Panc1 (cell line): ENCODE measurements at places on chromosomes 12 and 14.

DNA sequence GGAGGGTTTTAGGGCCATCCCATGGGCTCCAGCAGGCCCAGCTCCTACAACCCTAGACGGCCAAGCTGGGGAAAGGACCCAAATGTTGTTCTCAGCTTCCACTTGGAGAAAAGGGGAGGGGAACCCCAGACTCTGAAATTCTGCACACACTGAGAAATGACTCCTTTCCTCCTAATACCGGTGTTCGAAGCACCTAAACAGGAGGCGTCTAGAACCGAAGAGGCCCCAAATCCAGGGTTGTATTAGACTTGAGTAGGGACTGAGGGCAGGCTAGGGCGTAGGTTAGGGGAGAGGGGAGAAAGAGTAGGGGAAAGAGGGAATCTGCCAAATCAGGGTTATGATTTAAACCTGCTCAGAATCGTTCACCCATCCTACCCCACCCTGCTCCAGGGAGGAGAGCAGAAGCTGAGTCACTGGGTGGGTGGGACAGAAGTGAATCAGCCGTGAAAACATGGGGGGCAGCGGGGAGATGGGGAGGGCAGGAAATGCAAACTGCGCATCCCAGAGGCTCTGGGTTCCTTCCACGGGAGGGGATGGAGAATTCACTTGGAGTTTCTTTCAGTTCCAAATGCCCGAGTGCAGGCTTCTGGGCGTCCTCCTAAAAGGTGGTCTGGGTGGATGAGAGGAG lies 1.0 kb downstream of the IGFBP6 start:
- no peak for DNase-seq

DNA sequence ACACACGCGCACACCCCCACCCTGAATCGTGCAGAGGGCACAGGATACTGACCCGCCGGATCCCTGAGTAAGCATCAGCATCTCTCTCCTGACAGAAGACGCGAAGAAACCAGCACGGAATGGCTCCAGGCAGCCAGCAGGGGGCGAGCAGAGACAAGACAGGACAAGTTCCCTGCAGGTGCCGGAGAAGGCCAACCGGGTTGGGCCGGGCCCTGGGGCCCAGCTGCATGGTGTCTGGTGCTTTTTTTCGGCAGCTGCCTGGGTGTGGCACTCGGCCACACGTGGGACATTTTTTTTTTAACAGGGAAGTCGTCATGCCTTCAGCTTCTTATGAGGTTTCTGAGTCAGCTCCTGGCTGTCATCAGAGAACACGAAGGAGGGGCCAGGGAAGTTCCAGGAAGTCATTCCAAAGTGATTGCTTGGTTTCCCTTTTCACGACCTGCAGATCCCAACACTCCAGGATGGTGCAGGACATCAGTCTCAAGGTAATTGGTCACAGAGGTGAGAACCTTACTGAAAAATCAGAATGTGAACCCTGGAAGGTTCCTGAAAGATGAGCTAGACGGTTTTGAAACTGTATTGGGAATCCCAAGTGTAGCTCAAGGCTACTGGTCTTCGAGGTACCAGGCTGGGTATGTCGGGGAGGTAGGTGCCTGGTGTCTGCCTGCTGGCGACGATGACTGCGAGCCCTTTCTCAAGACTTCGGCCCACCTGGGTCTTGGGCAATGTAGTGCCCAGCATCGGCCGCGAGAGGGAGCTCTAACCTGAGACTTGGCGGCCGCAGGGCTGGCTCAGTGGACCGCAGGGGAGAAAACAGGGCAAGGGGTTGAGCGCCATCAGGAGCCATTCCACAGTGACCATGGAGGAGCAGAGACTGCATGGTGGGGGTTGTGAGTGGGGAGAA lies 190.8 kb upstream of the PRMT8 start:
- DNase-seq: peak; percentile 74

GRCh38 chr14:33810308-33810707 lies 140.6 kb downstream of the EGLN3 start:
- no peak for DNase-seq

DNA sequence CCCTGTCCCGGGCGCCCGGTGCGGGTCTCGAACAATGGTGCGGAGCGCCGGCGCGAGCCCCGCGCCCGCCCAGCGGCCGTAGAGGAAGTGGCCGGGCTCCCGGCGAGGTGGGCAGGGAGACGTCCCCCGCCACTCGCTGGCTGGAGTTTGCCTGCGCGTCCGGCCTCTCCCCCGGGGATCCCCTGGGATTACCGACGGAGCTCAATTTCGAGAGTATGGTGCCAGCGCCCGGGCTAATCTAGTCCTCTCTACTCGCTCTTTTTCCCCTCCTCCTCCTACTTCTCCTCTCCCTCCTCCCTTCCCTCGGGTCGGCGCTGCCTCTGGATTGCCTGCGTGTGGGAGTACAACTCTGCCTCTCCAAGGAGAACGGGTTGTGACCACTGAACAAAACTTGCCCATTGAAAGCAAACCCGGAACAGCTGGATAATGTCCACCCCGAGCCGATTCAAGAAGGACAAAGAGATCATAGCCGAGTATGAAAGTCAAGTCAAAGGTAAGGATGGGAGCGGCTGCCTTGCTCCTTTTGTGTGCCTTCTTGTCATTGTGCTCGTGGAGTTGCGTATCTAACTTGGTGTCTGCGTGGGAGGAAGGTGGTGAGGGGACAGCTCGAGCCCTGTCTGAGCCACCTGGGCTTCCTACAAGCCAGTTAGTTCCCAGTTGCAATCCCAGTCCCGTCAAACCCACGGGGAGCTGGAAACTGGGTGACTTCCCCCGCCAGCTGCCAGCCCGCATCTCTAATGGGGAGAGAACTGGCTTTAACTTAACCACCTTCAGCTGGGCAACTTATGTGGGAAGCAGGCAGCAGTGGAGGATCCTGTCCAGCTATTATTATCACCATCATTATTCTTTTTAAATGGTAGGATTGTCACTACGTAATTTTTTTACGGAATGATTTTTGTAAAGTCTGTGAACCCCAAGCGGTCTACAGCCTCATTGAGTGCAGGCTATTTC lies at the start of gene SRGAP1:
Gene SRGAP1 (plus strand): TSS at position 310 of the 951 bp plus-strand sequence. CDS start 117 bp downstream, at position 427.
- DNase-seq: no peak

DNA sequence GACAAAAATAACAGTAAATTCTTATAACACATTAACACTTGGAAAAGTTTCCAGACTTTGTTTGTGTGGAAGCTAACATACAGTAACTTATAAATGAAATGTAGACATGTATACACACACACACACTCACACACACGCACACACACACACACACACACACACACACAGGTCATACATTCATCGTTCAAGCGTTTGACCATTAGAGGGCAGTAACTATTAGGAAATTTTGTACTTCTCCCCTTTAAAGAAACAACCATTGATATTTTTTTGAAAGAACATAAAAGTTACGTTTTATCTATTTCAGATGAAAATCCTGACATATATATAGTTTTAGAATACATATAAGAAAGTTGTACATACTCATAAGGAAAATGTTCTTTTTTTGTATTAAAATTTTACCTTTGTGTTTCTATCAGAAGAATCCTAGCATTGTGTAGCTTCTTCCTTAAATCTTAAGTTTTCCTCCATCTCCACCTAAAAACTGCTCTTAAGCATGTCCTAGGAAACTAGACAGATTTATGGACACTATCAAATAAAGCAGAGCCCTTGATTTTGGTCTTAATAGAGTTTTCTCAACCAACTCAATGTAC lies 29.0 kb downstream of the PTPRQ start:
- DNase-seq: peak; percentile 2

DNA sequence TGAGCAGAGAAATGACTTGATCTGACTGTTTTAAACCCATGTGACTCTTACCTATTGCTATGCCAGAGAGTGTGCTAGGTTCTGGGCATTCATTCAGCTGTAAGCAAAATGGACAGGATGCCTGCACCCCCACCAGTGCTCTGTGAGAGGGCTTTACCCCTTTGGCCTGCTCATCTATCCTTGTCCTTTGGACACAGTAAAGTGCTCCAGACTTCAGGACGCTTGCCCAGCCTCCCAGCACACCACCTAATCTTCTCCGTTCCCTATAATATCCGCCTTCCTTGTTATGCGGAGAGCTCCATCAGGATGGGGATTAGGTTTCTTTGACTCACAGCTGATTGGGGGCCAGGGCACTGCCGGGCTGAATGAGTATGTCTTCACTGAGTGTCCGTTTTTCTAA lies 4.4 kb upstream of the ZNF839 start:
- DNase-seq: no peak

DNA sequence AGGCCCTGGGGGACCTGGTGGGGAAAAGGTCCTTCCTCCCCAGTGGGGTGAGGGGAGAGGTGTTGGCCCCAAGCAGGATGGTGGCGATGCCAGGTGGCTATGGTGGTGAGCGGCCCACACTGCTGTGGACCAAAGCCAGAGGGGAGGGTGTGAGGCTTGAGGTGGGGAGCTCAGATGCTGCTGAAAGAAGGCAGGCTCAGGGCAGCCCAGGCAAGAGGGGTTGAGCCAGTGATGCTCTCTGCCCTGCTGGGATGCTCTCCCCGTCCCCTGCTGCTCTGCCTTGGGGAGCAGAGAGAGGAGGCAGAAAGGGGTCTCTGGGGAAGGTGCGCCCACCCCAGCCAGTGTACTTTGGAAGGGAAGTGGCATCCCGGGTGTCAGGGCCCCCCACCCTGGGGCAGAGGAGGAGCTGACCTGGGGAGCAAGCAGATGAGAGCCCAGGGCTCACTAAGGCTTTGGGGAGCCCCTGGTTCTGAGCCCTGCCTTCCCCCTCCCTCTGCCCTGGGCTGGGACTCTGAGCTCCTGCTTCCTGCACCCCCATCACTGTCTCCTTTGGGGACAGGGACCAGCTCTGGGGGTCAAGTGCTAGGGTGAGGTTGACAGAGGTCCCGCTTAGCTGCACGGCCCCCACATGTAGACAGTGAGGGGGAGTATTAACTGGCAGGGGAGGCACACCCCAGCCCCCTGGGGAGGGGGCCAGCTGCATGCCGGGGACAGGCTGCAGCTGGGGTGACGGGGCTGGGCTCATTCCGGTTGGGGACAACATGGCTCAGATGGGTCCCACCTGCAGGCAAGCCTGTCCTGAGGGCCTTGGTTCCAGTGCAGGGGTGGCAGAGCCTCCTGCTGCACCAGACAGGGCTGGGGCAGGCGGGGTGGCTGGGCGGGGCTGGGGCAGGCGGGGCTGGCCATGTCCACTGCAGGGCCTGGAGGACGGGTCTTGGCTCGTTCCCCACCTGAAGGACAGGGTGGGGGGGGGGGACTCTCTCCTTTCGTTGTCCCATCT lies 124.4 kb downstream of the KIF26A start:
- DNase-seq: no peak

- DNase-seq: no peak
Measured at GRCh38 chr14:55691659-55692058, 111.7 kb downstream of the KTN1 start.

- DNase-seq: no peak
Measured at GRCh38 chr12:77229640-77230442, 164.5 kb upstream of the E2F7 start.

DNA sequence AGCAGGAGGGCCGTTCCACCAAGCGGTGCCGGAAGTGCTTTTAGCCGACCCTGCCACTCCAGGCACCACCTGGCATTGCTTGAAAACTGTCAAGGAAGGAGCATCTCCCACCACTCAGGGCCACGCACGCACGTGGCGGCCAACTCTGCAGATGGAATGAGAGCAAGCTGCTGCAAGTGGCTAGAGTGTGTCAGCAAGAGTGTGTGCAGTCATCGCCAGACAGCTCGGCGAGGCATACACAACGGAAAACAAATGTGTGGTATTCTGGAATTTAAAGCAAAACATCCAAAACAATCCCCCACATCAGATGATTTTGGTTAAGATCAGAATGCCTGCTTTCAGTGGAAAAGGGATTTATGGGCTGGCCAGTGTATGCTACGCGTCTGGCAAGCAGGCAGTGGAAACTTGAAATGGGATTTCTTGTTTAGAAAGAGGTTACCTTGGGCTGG lies 11.2 kb downstream of the CD9 start:
- DNase-seq: no peak
